Cardiac septum (tissue), 1 donor: ENCODE measurements at places on chromosomes 16 and 17. TPM values are rescaled to one million over a fixed set of nuclear protein-coding genes. Genes with fewer than 3 reads are reported as not detected.

GRCh38 chr17:71412803-71413202, 708.0 kb upstream of the SOX9 start:
- no peak for DNase-seq

DNA sequence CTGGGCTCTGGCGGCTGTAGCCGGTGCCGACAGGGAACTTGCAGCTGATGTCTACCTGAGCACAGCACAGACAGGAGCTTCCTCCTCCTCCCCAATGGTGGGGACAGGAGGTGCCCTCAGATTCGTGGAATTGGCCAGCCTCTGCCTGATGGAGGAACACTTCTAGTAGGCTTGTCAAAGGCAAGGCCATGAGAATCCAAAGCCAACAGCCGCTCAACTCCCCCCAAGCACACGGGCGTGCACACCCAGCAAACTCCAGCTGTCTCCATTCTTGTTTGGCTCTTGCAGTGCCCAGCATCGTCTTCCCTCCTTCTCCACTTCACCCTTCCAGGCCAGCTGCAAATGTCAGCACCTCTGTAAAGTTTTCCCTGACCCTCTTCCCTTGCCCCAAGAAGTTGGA, 35.1 kb downstream of the SCNN1G start:
- no peak for DNase-seq

DNA sequence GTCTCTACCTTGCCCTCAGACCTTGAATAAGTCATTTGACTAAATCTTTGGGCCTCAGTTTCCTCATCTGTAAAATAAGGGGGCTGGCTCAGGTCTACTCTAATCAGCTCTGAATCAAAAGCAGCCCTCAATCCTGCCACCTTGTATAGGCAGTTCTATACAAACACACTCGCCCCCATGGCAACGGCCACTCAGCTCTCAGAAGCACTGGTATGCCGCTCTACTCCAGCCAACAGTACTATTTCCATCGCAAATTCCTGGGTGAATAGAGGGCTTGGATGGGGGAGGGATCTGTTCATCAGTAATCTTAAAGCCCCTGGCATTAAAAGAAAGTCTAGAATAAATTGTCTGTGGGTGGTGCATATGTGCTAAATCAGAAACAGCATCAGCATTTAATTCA, 21.2 kb upstream of the TAOK1 start:
- no peak for DNase-seq

- DNase-seq, result no peak
Observed at GRCh38 chr16:75392906-75393305, 40.4 kb downstream of the CFDP1 start.

GRCh38 chr16:20740007-20740883, 1.4 kb downstream of the THUMPD1 start:
- DNase-seq, result no peak

GRCh38 chr16:50574745-50575136, 26.5 kb downstream of the NKD1 start:
- DNase-seq, result no peak

DNA sequence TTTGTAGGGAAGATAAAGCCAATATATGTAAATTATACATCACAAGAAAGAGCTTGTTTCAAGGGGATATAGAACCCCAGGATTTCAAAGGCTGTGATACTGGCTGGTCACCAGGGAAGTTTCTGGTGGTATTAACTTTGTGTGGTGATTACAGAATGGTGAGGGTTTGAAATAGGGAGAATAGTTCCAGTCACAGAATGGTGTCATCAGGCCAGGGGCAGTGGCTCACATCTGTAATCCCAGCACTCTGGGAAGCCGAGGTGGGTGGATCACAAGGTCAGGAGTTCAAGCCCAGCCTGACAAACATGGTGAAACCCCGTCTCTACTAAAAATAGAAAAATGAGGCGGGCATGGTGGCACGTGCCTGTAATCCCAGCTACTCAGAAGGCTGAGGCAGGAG, 183.8 kb upstream of the XYLT1 start:
- DNase-seq, result no peak

DNA sequence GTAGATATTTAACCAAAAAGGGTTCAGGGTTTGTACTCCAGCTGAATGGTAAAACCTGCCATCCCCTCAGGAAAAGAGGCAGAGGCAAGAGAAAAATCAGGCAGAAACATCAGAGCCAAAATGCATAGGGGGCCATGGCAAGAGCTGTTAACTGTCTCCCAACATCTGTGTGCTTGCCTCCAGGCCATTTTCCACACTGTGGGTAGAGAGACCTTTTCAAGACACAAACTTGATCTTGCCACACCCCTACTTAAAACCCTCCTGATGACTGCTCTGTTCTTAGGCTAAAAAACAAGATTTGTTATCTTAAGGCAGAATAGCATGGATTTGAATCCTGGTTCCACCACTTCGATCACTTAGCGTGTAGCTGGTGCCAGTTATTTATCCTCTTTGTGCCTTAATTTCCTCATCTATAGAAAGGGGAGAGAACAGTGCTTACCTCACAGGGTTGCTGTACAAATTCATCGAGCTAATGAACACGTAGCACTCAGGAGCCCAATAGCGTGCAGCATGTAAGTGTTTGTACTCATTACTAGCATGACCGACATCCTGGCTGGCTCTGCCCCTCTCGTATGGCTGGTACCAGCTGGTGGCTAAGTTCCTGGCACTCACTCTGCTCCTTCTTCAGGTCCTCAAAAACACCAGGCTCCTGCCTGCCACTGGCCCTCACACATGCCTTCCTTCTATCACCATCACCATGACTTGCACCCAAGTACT, 25.8 kb downstream of the STAT3 start:
- no peak for DNase-seq

GRCh38 chr17:17496189-17497064, at the start of gene RASD1:
TSS of gene RASD1 (minus strand) at chr17:17496395. CDS start at chr17:17496181, 214 bp downstream.
- peak; percentile 96 for DNase-seq

- no peak for DNase-seq
Observed at GRCh38 chr17:162689-163088, 18.8 kb downstream of the DOC2B start.

DNA sequence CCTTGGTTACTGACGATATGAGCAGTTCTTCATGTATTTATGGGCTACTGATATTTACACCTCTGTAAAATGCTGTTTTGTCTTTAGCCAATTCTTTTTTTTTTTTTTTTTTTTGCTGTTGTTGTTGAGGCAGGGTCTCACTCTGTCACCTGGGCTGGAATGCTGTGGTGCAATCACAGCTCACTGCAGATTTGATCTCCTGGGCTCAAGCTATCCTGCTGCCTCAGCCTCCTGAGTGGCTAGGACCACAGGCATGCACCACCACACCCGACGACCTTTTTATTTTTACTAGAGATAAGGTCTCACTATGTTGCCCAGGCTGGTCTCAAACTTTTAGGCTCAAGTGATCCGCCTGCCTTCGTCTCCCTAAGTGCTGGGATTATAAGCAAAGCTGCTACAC, 225.0 kb upstream of the AXIN2 start:
- no peak for DNase-seq

GRCh38 chr16:31478956-31479355, 4.0 kb upstream of the SLC5A2 start:
- no peak for DNase-seq

DNA sequence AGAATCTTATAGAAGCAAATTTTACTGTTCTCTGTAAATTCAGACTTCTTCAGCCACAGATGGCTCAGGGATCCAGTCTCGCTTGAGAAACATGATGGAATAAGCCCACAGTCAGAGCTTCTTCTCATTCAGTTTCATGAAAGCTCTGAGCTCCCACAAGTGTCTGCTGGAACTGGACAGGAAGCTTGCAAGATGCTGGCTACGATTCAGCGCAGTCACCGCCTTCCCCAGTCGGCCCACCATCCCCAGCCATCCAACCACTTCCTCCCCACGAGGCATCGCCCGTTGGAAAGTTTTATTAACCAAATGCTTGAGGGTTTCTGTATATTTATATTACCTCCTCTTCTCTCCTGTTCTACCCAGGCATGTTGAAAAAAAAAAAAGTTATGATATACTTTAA, 171.7 kb downstream of the ZFHX3 start:
- DNase-seq, result peak; percentile 88

SPATA22 gene
- not detected for total RNA-seq

SERPINF2 gene
- 1.2 TPM for total RNA-seq

KRT25 gene
- total RNA-seq, result not detected

GFER gene
- 25.5 TPM for total RNA-seq

STAC2 gene
- 0.67 TPM for total RNA-seq

C1QL1 gene
- 0.97 TPM for total RNA-seq
